ENCODE measurements at places on chromosomes 4 and X.

DNA sequence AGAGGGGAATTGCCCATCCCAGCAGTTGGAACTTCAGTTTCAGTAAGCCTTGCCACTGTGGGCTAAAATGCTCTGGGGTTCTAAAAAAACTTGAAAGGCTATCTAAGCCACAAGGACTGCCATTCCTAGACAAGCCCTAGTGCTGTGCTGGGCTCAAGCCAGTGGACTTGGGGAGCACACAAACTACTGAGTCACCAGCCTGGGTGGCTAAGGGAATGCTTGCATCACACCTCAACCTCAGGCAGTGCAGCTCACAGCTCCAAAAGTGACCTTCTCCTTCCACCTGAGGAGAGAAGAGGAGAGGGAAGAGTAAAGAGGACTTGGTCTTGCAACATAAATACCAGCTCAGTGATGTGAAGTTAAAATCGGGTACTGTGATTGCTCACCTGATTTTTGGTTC is 116.7 kb upstream of the GLRA2 start:
- DNase-seq, result no peak

GRCh38 chr4:8580321-8581093 is at the start of gene GPR78:
Gene GPR78, plus strand, starts transcription at chr4:8580392. Its CDS starts 591 bp downstream, at chr4:8580983.
- DNase-seq, result no peak

- DNase-seq, result no peak
Observed at GRCh38 chr4:109608879-109609278, 48.8 kb downstream of the MCUB start.

- no peak for DNase-seq
Observed at GRCh38 chr4:120037411-120037810, 29.2 kb downstream of the MAD2L1 start.
